ENCODE measurements at places on chromosomes 7 and 10. TPM values are rescaled to one million over a fixed set of nuclear protein-coding genes. Genes with fewer than 3 reads are reported as not detected.

DNA sequence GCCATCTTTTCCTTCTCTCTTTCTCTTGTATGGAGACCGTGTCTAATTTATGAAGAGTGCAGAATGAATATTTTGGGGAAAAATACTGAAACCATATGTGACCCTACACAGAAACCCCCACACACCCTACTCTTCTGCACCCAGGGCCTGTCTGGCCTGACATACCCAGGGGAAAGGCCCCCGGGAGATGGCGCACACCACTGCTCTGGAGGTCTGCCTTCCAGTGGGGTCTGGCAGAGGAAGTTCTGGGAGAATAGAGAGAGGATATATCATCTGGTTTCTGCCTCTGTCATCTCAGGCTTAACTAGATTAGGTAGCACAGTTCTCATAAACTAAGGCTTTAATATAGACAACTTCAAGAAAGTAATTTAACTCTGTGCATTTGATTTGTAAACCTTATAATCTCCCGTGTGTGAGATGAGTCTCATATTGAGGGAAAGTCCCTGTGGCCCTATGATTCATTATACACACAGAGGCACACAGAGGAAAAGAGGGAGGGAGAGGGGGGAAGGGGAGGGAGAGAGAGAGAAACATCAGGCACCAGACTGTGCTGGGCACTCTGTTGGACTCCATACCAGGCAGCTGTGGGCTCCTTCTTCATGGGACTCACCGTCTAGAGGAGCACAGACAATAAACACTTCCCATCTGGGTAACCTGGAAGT lies 123.3 kb downstream of the AOAH start:
- DNase-seq = no peak

DNA sequence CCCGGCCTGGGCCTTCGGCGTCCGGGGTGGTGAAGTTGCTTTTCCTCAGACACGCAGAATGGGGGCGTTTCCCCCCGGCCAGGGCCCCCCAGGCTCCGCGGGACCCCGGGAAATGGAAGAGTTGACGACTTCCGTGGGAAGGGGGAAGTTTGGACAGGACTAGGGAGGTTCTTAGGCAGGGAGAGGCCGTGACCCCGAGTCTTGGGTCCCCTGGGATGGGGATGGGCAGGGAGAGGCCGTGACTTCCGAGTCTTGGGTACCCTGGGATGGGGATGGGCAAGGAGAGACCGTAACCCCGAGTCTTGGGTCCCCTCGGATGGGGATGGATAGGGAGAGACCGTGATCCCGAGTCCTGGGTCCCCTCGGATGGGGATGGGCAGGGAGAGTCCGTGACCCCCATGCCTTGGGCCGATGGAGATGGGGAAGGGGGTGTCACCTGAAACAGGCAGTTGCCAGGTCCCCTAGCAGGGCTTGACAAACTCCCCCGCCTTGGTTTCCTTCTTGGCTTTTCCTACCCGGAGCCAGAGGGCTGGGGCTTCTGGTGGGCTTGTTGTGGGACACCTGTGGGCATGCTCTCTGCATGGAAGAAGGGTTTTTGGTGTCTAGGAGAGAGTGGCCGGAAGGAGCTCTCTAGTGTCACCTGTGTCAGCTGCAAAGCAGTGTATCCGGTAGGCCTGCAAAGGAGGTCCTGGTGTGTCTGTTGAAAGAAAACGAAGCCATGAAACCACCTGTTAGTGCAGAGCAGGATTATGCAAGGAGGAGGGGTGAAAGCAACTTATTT lies 1.1 kb downstream of the TRRAP start:
- no peak for DNase-seq

SEC61A2 gene
- total RNA-seq = 12.9 TPM

GRCh38 chr7:107994421-107995030 lies 8.4 kb downstream of the LAMB1 start:
- DNase-seq = no peak

KNDC1 gene
- 0.16 TPM for total RNA-seq

GRCh38 chr10:132883391-132883881 lies 58.9 kb downstream of the CFAP46 start:
- no peak for DNase-seq

STEAP1 gene
- 23.1 TPM for total RNA-seq

GRCh38 chr10:124469956-124470484 lies 8.4 kb downstream of the LHPP start:
- no peak for DNase-seq

DNA sequence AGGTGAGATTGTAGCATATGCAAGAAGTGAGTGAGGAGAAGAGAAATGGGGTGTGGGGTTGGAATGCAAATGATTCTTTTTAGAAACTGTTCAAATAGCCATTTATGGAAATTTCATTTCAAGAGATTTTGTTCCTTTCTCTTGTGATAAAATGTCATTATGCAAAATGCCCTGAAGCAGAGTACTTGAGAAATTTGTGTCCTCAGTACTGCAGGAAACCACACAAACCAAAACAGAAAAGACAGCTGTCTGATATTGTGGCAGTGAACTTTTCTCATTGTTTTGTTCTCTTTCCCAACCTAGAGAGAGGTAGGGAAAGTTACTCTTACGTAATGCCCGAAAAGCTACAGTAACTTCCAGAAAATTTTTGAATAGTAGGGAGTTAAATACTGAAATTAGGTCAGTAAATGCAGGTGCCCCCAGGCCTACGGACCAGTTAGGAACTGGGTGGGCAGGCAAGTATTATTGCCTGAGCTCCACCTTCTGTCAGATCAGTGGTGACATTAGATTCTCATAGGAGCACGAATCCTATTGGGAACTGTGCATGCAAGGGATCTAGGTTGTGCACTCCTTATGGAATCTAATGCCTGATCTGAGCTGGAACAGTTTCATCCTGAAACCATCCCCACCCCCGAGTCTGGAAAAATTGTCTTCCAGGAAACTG lies 34.0 kb downstream of the DLD start:
- DNase-seq = no peak

ZNF33B gene
- total RNA-seq = 32.0 TPM

GRCh38 chr10:96292971-96293920 lies 11.0 kb upstream of the DNTT start:
- DNase-seq = no peak

DNA sequence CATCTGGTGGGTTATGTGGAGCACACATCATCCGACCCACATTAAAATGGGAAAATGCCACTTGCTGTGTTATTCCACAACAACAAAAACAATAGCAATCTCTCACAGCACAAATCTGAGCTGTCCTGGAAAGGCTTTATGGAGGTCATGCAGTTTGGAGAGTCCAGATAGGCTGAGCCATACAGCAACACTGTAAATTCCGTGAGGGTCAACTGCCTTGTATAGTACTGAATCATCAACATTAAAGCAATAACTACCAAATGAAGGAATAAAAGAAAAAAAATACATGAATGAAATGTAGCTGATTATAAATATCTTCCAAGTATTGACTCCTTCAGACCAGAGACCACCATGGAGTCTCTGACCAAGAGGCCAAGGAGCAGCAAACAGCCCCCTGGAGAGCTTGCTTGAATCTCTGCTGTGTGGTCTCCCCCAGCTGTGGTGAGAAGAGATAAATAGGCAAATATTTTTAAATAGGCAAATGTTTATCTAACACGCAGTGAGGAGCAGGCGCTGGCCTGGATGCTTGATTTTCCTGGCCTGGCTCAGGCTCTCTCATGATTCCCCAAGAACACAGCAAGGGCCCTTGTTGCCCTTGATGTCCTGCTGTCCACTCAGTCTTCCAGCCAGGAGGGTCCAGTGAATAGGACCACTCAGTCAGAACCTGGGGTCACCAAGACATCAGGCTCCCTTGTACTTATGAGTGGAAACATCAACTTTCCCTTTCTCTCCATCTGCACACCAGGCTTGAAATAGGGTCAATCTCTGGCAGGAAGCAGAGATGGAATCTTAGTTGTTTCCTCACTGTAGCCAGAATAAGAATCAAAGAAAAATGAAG lies 1021.3 kb downstream of the XPNPEP1 start:
- DNase-seq = no peak

All from omental fat pad (tissue), 4 donors.